Suppressor macrophage treated with lipopolysaccharide for 1 hour (primary cell): ENCODE measurements at places on chromosomes 1 and 21.

DNA sequence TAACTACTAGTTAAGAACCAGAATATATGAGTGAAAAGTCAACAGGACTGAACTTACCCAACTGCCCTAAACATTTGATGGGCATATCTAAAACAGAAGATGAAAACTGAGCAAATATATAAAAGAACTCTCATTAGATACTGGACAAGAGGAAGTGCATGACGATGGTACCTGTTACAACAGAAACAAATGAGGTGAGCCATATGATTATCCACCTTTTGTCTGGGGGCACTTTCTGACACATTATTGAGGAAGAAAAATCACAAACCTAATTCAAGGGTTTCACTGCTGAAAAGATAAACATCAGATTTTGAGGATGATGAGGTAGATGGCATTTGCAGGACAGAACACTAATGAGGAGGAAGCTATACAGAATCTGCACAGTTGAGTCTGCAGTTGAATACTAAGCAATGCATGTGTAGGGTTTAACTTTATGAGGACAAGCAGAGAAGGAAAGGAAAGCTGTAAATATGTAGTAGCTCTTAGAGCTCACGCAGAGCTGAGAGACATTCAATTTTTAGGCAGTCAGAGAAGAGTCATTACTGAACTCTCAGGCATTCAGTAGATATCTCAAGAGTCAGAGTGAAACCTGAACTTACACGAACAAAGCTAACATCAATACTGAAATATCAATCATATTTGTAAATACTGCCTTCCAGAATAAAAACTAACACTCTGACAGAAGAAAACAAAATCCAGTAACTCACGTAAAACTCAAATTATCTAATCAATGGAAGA is 262.1 kb downstream of the AKT3 start:
- DNase-seq: no peak

- no peak for DNase-seq
Observed at GRCh38 chr1:187454010-187454409, 625.3 kb downstream of the PLA2G4A start.

- DNase-seq: no peak
Observed at GRCh38 chr1:240652961-240653409, 41.0 kb upstream of the GREM2 start.

DNA sequence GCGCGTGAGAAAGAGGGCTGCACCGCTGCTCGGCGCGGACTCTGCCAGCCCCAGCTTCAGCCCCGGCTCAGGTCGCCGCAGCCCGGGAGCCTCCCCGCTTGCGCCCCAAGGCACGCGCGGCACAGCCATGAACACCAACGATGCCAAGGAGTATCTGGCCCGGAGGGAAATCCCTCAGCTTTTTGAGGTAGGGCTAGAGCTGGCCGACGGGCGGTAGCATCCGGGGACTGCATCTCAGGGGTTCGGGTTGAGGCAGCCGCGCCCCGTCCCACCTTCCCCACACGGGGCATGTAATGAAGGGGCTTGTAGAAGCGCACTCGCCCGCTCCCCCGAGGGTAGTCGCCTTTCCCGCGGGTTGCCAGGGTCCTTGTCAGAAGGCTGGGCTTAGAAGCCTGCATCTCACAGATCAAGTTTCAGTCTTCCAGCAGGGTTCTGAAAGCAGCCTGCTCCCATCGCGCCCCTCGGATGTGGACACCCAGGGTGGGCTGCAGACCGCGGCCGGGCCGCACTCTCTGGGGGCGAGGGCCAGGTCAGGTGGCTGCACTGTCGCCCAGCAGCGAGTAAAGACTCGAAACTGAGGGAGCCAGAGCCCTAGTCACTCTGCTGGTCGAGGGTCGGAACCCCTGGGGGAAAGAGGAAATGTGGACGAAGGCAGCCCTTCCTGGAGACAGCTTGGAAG is 507 bp downstream of the AK5 start:
- DNase-seq: peak; percentile 24

- DNase-seq: no peak
Observed at GRCh38 chr1:27952147-27952546, 7.6 kb upstream of the XKR8 start.

- no peak for DNase-seq
Observed at GRCh38 chr1:212565571-212566305, 42.8 kb upstream of the ATF3 start.

GRCh38 chr21:34198231-34199120 is 125.1 kb downstream of the MRPS6 start:
- DNase-seq: peak; percentile 56

DNA sequence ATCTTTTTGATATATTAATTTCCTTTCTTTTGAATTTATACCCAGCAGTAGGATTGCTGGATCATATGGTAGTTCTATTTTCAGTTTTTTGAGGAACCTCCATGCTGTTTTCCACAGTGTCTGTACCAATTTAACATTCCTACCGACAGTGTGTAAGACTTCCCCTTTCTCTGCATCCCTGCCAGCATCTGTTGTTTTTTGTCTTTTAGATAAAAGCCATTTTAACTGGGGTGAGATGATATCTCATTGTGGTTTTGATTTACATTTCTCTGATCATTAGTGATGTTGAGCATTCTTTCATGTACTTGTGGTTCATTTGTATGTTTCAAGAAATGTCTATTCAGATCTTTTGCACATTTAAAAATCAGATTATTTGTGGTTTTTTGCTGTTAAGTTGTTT is 62.4 kb upstream of the STUM start:
- DNase-seq: no peak

GRCh38 chr1:240399381-240399780 is 212.6 kb downstream of the GREM2 start:
- DNase-seq: no peak

- peak; percentile 92 for DNase-seq
Observed at GRCh38 chr1:26500488-26501175, 28.4 kb downstream of the HMGN2 start.

GRCh38 chr1:243420946-243421685 is 165.3 kb downstream of the SDCCAG8 start:
- DNase-seq: peak; percentile 53

DNA sequence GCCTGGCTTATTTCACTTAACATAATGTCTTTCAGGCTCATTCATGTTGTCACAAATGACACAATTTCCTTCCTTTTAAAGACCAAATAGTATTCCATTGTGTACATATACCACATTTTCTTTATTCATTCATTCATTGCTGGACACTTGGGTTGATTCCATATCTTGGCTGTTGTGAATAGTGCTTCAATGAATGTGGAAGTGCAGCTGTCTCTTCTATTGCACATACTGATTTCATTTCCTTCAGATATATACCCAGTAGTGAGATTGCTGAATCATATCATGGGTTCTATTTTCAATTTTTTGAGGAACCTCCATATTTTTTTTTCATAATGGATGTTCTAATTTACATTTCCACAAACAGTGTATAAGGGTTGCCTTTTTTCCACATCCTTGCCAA is 38.6 kb upstream of the WLS start:
- peak; percentile 29 for DNase-seq

GRCh38 chr1:26540351-26540750 is 10.8 kb downstream of the RPS6KA1 start:
- no peak for DNase-seq

DNA sequence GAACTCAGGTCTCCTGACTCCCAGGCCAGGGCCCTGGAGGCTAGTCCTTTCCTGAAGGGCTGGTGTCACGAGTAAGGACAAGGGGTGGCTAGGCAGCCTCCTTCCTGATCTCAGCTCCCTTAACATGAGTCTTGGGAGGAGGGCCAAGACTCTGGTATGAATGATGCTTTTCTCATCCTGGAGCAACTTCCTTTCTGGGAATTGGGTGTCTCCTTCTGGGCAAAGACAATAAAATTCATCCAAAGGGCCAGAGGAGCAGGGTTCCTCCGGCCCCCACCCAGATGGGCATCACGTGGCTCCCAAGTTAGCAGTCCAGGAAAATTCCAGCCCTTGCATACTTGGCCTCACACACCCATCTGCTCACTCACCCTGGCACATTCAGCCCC is at the start of gene FAM167B:
FAM167B (plus strand) TSS at position 335 of the 386 bp plus-strand sequence. CDS start 200 bp downstream, outside the sequence.
- no peak for DNase-seq

DNA sequence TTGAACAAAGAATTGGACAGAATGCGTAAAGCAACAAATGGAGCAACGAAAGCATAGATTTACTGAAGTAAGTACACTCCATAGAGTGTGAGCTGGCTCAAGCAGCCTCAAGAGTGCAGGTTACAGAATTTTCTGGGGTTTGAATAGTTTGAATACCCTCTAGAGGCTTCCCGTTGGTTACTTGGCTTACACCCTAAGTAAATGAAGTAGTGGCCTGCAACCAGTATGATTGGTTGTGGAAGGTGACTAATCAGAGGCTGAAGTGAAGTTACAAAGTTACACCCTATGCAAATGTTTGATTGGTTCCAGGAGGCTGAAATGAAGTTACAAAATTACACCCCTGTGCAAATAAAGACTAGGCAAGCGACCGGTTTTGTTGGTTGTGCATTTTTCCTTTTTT is 10.9 kb downstream of the TCEANC2 start:
- DNase-seq: no peak

DNA sequence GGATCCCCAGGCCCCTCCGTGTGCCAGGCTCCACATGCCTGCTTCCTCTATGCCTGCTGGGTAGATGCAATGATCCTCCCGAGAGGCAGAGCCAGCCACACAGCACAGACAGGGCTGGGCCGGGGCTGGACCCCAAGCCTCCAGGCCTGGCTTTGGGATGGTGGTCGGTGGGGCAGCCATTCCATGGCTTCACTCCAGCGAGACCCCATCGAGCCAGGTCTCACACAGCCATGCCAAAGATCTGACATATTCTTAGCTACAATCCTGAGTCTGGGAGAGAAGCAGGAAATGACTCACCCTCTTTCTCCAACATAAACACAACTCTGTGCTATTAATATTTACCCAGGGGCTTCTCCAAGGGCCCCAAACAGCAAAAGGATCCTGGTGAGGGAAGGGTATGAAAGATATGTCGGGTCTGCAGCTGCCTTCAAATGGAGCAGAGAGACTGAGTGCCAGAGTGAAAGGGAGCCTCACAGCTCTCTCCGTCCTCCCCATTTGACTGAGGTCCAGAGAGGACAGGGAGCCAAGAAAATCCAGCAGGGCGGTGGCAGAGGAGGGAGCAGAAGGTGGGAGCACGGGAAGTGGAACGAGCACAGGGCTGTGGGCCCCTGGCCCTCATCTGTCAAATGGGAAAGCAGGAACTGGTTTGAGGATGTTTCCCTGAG is 639.5 kb downstream of the MATN1 start:
- DNase-seq: no peak

DNA sequence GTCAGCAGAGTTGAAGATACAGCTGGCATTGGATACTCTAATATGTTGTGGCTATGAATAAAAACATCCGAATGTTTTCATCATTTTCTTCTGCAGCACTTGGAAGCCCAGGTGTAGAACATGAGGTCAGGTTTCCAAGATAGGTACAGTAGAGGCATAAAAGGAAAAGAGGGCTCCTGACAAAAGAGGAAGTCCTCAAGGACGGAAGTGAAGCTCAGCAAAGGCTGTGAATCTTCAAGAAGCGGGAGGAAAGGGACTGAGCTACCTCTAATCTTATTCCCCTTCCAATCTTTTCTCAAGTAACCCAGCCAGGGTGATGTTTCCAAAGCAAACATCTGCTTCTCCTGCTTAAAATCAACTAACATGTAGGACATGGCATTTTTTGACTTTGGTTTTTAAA is 4.4 kb upstream of the PIK3C2B start:
- peak; percentile 65 for DNase-seq
